ENCODE measurements at places on chromosomes 4 and X.

GRCh38 chr4:67465763-67466052, 79.6 kb downstream of the CENPC start:
- DNase-seq = no peak

DNA sequence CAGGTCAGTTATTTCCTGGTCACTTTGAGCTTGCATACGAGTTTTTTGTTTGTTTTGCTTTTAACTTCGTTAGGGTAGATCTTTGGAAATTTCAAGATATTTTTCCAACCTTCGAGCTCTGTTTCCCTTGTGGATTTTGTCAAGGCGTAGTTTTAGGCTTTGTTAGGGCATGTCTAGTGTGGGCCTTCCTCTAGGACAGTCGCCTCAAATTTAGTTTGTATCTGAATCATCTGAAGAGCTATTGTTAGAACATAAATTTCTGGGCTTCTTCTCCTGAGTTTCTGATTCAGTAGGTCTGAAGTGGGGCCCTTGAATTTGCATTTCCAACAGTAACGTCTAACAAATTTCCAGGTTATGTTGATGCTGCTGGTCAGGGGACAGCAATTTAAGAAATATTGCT, 48.8 kb upstream of the RBM47 start:
- no peak for DNase-seq

DNA sequence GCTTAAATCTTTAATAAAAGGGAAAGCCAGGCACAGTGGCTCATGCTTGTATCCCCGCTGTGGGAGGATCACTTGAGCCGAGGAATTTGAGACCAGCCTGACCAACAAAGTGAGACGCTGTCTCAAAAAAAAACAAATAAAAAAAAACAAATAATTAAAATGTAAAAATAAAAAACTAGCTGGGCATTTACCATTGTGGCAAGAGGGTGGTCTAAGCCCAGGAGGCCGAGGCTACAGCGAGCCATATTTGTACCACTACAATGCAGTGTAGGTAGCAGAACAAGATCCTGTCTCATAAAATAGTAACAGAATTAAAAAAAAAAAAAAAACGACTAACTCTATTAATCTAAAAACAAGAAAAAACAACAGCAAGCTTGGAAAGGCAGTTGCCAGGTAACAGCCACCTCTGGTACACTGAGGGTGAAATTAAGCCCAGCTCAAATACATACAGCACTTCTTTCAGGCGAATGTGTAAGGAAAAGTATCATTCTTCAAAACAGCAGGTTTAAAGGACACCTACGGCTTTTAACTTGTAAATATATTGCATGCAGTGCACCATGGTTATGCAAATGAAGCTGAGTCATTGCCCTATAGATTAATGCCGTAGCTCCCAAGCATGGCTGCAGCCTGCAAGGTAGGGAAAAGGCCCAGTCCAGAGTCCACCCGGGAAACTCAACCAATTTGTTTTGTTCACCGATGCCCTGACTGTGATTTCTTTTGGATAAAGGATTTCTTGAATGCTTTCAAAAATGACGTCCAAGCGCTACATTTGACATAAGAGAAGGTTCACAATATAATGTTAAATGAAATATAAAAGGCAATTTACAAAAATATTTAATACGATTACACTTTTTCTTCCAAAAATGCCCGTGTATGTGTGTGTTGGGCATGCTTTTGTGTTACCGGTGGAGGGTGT, 14.5 kb upstream of the TXLNG start:
- DNase-seq = no peak

DNA sequence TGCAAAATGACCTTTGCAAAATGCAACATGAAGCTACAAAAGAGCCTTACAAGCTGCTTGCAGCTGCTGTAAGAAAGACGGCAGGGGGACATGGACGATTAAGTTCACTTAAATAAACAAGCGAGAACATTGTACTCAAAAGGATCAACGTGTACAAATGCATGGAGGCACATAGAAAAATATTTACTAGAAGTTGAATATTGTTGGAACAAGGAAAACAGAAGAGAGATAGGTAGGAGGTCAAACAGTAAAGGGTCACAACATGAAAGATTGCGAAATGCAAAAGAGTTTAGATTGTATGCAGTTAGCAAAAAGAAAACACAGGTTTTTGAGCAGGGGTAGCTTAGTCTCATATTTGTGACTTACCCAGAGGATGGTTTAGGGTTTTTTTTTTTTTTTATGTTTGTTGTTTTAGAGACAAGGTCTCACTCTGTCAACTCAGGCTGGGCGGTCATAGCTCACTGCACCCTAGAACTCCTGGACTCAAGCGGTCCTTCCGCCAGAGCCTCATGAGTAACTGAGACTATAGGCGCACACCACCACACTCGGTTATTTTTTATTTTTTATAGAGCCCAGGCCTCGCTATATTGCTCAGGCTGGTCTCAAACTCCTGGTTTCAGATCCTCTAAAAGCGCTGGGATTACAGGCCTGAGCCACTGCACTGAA, 1.4 kb upstream of the PHF8 start:
- DNase-seq = no peak

DNA sequence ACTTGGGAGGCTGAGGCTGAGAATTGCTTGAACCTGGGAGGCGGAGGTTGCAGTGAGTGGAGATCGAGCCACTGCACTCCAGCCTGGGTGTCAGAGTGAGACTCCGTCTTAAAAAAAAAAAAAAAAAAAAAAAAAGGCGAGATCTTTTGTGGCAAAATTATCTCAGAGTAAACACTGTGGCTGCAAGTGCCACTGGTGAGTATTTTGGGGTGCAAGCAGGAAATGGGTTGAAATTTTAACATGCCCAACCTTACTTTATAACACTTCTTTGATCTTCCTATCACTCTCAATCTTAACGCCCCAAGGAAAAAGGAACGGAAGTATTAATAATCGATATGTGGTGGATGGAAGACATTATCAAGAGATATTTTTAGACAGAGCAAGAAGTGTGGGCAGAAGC, 32.1 kb downstream of the SLC34A2 start:
- DNase-seq = no peak

GRCh38 chr4:99529228-99529627, 18.4 kb downstream of the C4orf17 start:
- DNase-seq = no peak

GRCh38 chrX:115058276-115058675, 40.9 kb upstream of the IL13RA2 start:
- DNase-seq = no peak

GRCh38 chrX:105315248-105315647, 94.8 kb upstream of the TEX13A start:
- DNase-seq = no peak

GRCh38 chr4:118741301-118741855, 56.2 kb downstream of the METTL14 start:
- DNase-seq = no peak

GRCh38 chrX:13688384-13688957, 457 bp upstream of the RAB9A start:
- no peak for DNase-seq

DNA sequence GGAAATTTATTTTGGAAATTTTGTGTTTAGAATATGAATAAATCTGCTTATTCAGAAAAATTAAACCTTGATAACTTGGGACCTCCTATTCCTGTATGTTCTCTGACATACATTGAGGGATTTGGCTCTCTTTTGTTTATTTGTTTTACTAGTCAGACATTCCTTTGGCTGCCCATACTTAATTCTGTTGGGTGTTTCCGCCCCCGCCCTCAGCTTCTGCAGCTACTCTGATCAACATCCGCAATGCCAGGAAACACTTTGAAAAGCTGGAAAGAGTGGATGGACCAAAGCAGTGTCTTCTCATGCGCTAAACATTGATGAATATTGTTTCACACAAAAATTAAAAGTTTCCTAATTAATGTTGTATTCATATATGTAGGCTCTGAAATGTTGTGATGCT, 40.5 kb downstream of the RRAGB start:
- no peak for DNase-seq

GRCh38 chrX:78116766-78117165, 12.7 kb downstream of the PGK1 start:
- DNase-seq = no peak

GRCh38 chr4:185082561-185082960, 60.5 kb upstream of the SLC25A4 start:
- no peak for DNase-seq

GRCh38 chrX:68880846-68881552, 52.2 kb downstream of the EFNB1 start:
- DNase-seq = no peak

DNA sequence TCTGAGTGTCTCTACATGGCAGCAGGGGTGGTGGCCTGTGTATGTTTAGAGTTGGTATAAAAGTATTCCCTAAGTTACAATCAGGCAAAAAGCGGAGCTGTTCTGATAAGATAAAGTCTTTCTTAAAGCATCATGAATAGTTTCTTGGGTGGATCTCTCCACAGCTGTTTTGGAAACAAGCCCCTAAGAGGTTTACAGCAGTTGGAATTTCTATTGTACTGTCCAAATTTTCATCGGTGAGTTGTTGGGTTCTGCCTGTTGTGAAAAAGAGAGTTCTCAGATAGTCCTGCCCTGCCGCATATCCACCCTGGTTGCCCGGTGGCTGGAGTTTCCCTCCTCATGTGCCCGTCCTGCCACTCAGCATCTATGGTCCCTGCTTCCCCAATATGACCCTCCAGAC, 50.1 kb downstream of the C4orf51 start:
- no peak for DNase-seq

- DNase-seq = no peak
These were observed 20.6 kb downstream of the GALNT7 start for GRCh38 chr4:173189117-173189693.

DNA sequence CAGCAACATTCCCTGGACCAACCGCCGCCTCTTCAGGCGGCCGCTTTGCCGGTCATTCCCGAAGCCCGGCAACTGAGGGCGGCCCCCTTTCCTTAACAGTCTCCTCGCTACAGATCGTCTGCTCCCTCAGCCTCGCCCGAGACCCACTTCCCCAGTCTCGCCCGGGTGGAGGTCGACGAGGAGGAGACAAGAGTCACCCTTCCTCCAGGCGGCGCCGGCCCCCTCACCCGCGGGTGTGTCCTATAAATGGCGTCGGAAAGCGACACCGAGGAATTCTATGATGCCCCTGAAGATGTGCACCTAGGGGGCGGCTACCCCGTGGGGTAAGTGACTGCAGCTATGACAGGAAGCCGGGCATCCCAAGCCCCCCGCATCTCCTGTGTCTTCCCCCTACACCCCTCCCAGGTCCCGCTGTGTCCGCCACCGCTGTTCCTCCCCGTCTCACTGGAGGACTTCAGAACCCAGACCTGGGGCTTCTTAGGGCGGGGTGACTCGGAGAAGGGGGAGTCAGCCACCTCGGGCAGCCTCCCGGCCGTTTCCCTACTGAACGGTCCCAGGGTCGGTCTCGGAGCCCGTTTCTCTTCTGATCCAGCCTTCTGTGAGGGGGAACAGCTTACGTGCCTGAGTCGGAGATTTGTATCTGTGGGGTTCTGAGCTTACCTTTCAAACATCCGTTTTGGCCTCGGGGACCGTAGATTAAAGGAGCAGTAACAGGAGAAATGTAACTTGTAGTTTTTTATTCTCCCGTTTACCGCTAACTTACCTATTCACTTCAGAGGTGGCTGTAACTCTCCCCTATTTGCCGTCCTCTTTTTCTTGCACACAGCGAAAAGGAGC, 570 bp downstream of the WDR44 start:
- peak; percentile 36 for DNase-seq

GRCh38 chr4:70183168-70183939, 12.2 kb upstream of the ODAM start:
- DNase-seq = no peak

DNA sequence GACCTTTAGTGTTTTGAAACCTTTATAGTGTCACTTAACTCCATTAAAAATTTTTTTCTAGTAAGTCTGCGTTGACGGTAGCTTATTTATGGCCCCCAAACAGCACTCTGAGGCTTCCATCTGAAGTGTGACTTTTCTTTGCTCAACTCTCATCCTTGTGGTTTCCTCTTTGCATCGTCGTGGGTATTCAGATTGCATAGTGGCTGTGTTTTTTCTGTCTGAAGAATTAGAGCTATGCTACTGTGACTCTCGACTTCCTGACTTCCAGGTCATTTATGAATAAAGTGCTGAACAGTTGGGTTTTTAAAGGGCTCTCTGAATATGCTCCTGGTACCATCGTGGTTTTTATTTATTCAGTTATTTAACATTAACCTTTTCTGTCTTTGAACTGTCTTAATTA, 44.9 kb downstream of the JADE1 start:
- DNase-seq = no peak

DNA sequence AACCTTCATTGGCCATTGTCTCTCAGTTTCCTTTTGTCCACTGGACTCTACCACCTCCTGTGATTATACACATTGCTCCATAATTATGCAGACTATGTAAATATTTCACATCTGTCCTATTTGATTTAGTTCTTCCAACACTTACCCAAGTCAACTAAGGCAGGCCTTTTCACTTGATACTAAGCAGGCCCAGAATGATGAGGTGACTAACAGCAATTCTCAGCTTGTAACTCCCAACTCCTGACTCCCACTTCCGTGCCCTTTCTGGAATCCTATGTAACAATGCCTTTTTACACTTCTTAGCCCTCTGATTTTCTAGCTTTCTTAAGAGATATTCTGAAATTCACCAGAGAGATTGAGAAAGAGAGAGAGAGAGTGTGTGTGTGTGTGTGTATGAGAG, 6.6 kb downstream of the PAK3 start:
- no peak for DNase-seq

- DNase-seq = no peak
These were observed 12.1 kb upstream of the SLAIN2 start for GRCh38 chr4:48329193-48329592.

DNA sequence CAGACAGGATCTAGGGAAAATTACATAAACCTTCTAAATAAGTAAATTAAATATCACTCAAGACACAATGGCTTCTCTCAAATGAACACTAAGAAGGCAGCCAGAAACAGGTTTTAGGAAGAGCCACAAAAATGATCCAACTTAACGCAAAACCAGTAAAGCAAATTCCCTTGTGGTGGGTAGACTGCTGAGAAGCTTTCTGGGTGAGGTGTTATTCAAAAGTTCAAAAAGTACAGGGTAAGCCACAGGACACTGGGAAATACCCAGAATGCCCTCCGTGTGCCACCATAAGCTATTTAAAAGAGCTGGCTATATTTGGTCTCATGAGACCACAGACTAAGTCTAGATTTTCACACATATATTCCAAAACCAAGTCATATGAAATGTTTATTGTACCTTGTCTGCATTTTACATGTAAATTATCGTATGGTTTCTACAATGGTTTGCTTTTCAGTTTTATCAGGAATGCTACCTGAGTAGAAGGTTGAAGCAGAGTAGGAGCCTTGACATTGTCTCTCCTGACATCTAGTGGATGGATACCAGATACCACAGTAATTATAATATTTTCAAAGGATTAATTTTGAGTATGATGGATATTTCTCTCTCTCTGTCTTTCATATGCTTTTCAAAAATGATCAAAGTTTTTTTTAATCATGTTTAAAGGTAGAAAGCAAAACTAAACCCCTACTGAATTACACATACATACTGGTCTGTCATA, 109.3 kb upstream of the KLHL13 start:
- no peak for DNase-seq

- DNase-seq = no peak
These were observed 281.6 kb downstream of the KLHL13 start for GRCh38 chrX:117835034-117835433.

GRCh38 chrX:101931488-101932248, at the start of gene ZMAT1:
TSS of gene ZMAT1 (minus strand) at chrX:101932027. CDS start at chrX:101932008, 19 bp downstream.
- DNase-seq = peak; percentile 86

- no peak for DNase-seq
These were observed 37.4 kb downstream of the MGARP start for GRCh38 chr4:139242511-139243051.

Data from activated gamma-delta T cell treated with anti-CD3 and anti-CD28 coated beads, Interleukin-2, amount 50 U/mL, for 16 hours (primary cell).